Stimulated activated CD8-positive, alpha-beta memory T cell treated with anti-CD3 and anti-CD28 coated beads, Interleukin-7, amount 100 ng/mL, for 48 hours (primary cell): ENCODE measurements at places on chromosomes 1 and 21.

DNA sequence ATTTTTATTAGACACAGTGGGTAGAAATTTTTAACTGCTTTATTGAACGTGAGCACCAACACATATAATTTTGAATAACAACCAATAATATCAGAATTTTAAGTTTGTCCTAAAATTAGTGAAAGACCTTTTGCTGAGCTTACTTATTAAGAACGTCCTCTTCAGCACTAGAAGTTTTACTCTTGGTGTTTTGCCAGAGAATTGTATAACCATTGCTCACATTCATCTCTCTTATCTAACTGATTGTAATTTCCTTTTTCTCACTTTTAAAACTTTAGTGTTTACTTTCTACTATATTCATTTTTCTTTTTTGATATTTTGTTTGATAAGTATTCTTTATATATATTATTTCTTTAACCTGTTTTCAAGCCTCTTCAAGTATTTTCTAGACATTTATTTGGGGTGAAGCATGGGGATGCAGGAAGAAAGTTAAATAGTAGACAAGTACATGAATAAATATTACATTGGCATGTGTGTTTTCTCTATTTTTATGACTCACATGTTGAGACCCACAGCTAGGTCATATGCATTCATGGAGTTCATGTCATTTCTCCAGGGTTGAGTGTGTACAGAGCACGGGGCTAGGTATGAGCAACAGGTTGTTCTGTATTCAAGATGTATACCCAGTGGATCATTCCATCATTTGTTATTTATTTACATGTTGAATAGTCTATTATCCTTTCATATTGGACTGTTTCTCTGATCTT lies 90.6 kb downstream of the ATP6V1G3 start:
- DNase-seq = no peak

GRCh38 chr1:156055281-156056048 lies 883 bp downstream of the LAMTOR2 start:
- DNase-seq = no peak

DNA sequence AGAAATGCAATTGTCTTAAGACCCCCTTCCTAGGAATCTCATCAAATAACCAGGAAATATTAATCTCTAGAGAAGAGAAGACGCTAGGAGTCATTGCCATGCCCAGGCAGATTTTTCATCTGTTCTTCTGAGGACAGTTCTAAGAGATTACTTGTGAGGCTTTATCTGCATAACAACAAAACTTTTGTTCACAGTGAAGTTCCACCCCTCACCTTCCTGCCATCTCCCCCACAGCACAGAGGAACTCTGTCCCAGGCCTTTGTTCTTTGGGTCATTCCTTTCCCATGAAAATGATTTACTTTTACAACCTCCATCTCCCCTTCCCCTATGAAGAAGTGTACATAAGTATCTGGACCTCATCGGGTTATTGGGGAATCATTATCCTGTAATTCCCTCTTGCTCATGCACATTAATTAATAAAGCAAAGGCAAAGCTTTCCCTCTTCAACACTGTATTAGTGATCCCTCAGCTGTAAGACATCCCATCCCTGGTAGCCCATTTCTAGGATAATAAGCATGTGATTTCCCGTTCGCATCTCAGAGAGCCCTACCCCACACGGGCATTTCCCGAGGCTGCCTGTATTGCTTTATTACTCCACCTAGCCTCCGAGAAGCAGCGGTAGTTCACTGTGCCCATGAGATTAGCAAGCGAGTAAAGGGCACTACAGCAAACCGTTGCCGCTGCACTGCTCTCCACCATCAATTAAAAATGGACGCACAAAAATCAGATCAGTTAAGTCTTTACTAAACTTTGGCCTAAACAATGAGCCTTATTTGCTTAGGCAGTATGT lies 384.4 kb upstream of the CAMK1G start:
- DNase-seq = no peak

DNA sequence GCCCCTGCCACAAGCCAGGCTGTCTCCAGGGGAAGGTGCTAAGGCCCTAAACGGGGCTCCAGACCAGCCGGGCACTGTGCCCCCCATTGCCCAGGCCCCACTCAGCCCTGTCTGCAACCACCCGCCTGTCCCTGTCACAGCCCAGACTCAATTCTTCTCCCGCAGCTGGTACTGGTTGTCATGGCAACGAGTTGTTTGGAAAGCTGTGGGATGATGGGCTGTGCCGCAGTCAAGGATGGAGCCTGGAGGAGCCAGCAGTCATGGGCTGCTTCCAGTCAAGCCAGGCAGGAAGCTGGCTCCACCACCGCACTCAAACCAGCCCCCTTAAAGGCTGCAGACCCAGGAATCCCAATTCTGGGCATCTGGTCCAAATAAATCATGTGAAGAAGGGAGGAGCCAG lies 4.2 kb downstream of the SPOCD1 start:
- DNase-seq = no peak

- DNase-seq = no peak
Measured at GRCh38 chr21:40575976-40576375, 271.0 kb downstream of the DSCAM start.

DNA sequence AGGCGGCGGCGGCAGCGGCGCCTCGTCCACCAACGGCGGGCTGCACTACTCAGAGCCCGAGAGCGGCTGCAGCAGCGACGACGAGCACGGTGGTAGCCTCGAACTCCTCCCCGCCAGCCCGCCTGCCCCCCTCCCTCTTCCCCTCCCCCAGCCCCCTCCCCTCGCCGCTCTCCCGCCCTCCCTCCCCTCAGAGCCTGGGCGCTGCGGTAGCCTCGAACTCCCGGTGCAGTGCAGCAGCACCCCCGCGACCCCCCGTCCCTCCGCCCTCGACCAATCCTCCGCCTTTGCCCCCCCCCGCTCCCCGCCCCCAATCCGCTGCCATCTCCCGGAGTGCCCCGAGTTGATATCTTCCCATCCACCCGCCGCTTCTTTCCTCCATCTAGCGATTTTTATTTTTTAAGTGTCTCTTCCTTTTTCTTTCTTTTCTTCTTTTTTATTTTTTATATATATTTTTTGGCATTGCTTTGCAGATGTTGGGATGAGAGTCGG lies 516 bp downstream of the RCOR3 start:
- DNase-seq = no peak

GRCh38 chr1:97451944-97452343 lies 468.9 kb downstream of the DPYD start:
- no peak for DNase-seq

- no peak for DNase-seq
Measured at GRCh38 chr1:151908228-151908691, 1.1 kb downstream of the THEM4 start.

DNA sequence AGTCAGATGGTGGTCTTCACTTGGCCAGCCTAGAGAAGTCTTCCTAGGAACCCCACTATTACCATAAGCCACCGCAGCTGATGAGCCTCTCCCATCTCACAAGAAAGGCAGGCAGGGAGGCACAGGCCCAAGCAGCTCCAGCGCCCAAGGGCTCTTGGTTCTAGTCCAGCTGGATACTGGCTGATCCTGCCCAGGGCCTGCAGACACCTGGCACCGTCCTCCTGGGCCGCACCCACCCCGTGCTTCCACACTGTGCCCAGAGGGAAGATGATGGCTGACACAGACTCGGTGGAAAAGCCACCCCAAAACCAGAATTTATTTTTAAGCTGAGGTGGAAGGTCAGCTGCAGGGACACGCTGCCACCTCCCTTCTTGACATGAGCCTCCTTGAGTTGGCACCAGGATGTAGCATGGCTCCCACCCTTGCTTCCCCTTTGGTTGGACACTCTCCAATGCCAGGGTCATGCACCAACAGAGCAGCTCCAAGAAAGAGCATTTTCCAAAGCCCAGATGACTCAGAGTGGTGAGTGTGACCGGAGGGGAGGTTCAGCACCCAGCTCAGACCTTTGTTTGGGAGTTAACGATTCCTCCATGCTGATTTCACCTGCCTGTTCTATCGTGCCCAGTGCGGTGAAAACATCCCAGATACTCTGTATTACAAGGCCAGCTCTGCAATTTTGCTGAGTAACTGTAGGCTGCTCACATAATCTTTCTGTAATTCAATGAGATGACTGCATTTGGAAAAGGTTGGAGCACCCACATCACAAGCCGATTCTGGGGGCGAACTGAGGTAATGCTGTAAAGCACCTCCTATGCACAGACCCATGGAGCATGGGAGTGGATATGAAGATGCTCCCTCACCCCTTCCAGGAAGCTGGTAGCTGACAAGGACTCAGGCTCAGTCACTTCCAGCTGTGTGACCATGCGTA lies 63.1 kb upstream of the SLC2A1 start:
- no peak for DNase-seq

DNA sequence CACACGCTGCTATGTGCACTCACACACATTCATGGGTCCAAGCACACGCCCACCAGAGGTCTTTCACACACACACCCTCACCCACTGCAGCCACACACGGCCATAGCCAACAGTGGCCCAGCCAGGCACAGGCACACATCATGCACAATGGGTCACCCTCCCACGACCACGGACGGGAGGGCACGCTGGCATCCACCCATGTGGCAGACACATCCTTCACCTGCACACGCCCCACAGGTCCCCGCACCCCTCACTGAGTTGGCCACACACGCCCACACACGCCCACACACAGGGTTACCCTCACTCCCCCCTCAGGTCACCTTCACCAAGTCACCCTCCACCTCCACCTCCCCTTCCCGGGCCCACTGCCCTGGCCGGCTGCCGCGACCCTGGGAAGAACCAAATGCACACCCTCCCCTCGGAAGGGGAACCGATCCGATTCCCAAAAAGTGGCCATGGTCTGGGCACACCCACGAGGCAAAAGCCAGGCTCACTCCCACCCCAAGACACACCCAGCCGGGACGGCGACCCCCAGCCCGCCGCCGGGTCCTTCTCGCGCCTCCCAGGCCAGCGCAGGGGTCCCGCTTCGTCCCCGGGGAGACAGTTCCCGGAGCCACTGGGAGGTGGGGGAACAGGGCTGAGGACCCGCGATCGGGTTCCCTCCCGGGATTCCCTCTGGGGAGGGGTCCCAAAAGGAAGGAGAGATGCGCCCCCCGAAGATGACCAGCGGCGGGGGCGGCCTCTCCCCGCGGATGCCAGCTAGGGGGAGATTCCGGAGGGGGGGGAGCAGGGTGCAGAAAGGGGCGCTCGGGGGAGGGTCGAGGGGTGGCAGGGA lies 860 bp downstream of the SDC3 start:
- no peak for DNase-seq

DNA sequence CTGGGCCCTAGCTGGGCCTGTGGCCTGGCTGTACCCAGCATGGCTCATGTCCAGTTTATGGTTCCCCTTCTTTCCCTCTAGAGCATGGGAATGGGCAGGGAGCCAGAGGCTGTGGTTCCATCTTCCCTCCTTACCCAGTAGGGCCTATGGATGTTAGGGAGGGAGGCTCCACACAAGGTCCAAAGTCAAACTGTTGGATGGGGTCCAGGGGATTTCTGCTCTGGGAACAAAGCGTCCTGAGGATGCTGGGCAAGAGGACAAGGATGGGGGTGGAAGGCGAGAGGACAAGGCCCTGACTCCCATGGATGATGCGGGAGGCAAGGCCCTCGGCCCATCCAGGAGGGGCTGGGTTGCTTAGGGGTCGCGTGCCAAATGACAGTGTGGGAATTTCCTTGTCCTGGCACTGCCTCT lies 17.3 kb downstream of the CSF1 start:
- DNase-seq = no peak

- DNase-seq = no peak
Measured at GRCh38 chr1:42587753-42588152, 70.5 kb upstream of the PPIH start.

DNA sequence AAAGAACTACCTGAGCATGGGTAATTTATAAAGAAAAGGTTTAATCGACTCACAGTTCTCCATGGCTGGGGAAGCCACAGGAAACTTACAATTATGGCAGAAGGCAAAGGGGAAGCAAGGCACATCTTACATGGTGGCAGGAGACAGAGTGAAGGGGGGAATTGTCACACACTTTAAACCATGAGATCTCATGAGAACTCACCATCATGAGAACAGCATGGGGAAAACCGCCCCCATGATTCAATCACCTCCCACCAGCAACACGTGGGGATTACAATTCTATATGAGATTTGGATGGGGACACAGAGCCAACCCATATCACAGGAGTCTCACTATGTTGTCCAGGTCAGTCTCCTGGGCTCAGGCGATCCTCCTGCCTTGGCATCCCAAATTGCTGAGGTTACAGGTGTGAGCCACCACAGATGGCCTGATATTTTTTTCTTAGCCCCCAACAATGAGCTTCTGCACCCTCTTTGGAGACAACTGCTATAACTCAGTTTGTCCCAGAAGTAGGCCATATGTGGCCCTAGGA lies 22.5 kb upstream of the MORC3 start:
- no peak for DNase-seq

- DNase-seq = no peak
Measured at GRCh38 chr1:220768126-220768601, 18.5 kb upstream of the MTARC1 start.

- no peak for DNase-seq
Measured at GRCh38 chr1:240021709-240022108, 70.0 kb upstream of the FMN2 start.

DNA sequence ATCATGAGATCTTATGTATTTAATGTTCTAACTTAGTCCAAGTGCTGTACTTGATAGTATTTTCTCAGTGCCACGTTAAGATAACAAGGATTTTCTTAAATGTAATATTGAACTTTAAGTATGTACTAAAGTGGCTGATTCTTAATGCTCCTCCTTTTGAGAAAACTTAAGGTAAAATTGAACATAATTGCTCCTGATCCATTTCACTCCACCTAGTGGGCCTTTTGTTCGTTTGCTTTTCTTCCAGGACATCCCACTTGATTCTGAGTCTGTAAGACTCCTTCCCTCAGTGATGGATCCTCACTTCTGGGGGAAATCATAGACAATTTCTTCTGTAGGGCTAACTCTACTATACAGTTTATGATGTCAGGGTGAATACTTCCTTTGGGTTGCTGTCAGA lies 173.1 kb downstream of the LMO4 start:
- no peak for DNase-seq

GRCh38 chr21:42252778-42253340 lies 33.9 kb downstream of the ABCG1 start:
- DNase-seq = no peak
